Neural progenitor cell (in vitro differentiated cells): ENCODE measurements at places on chromosomes 1 and 21. TPM values are rescaled to one million over a fixed set of nuclear protein-coding genes. Genes with fewer than 3 reads are reported as not detected.
A peak's percentile ranks its signal among the peaks of the same experiment; 100 is the strongest.

- peaks cover 36% of the 10 kb centered on the region for H3K36me3 ChIP-seq
- no peaks in the 10 kb centered on the region for H3K27me3 ChIP-seq
- H3K27ac ChIP-seq = no peak overlapping the region
- H3K4me3 ChIP-seq = no peak overlapping the region
- DNase-seq = no peak
Observed at GRCh38 chr1:19196331-19196730, 13.7 kb downstream of the UBR4 start.

DNA sequence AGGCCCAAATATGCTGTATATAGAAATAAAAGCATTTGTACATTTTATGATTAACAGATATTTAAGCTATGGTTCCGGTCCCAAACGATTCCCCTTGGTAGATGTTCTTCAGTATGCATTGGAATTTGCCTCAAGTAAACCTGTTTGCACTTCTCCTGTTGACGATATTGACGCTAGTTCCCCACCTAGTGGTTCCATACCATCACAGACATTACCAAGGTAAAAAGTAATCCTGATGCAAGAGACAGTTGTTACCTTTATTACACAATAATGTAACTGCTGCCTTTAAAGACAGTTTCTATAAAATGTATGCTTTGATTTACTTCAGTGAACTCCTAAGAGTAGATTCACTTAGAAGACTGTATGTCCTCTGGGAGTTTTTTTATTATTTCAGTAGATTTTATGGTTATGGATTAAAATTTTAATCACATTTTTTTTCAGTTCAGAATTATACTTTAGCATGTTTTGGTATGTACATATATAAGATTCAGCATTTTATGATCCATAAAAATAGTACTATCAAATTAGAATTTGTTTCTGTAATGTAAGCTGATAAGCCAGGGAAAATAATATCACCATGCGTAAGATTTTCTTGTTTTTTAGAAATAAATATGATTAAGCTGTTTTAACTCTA is 96.5 kb downstream of the USP25 start:
- peak; percentile 52 for DNase-seq
- no peak overlapping the region for H3K27ac ChIP-seq
- H3K4me3 ChIP-seq = no peak overlapping the region
- no peaks in the 10 kb centered on the region for H3K27me3 ChIP-seq

- DNase-seq = no peak
- no peak overlapping the region for H3K4me3 ChIP-seq
- no peaks in the 10 kb centered on the region for H3K4me1 ChIP-seq
- H3K27ac ChIP-seq = no peak overlapping the region
Observed at GRCh38 chr1:93114391-93114790, 35.3 kb downstream of the MTF2 start.

- no peaks in the 10 kb centered on the region for H3K4me1 ChIP-seq
- no peaks in the 10 kb centered on the region for H3K27me3 ChIP-seq
- H3K36me3 ChIP-seq = no peaks in the 10 kb centered on the region
- no peak for DNase-seq
- no peak overlapping the region for H3K4me3 ChIP-seq
Observed at GRCh38 chr1:45221716-45222115, 15.3 kb upstream of the ZSWIM5 start.

DNA sequence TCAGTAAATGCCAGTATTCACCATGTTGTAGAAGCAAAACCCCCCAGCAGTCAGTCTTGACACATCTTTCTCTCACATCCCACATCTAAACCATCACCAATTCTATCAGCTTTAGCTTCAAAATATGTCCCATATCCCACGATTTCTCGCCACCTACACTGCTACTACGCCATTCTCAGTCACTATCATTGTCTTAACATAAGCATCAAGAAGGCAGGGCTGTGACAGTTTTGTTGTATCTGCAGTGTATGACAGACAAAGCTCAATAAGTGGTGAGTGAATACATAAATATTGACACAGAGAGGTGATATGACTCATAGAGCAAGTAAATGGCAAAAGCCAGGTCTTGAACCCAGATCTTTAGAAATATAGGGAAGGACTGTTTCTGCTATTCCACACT is 59.9 kb downstream of the JAK1 start:
- no peaks in the 10 kb centered on the region for H3K4me1 ChIP-seq
- DNase-seq = no peak
- no peak overlapping the region for H3K4me3 ChIP-seq
- no peak overlapping the region for H3K27ac ChIP-seq

The ETS2 gene
- 18.8 and 22.4 TPM in 2 replicates for total RNA-seq

The PRRX1 gene
- total RNA-seq = 0.09 and 0.19 TPM in 2 replicates

The CLCA4 gene
- total RNA-seq = not detected in 2 replicates

- H3K27ac ChIP-seq = no peak overlapping the region
- no peaks in the 10 kb centered on the region for H3K36me3 ChIP-seq
- no peak for DNase-seq
- peaks cover 47% of the 10 kb centered on the region for H3K4me1 ChIP-seq
- H3K27me3 ChIP-seq = no peaks in the 10 kb centered on the region
- H3K4me3 ChIP-seq = no peak overlapping the region
Observed at GRCh38 chr1:94550396-94550795, 8.8 kb upstream of the F3 start.

DNA sequence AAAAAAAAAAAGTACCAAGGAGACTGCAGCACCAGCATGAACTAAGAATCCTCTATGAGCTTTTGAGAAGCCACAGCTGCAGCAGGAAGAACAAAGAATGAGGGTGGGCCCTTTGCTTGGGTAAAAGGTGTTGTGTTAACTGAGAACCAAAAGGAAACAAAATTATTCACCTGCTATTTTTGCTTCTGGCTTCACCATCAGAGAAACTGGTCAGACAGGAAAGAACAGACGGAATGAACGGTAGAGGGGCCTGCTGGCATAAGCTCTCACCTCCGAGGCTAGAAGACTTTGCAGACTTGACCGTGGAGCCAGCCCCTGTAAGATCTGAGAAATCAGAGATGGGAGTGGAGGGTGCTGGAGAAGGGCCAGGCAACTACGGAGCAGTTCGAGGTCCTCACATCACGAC is 27.6 kb downstream of the IL10RB start:
- no peak for DNase-seq
- H3K27ac ChIP-seq = no peak overlapping the region

- DNase-seq = no peak
- no peak overlapping the region for H3K27ac ChIP-seq
- H3K27me3 ChIP-seq = peaks cover 20% of the 10 kb centered on the region
- peaks cover 4% of the 10 kb centered on the region for H3K36me3 ChIP-seq
- peak overlapping the region; percentile 91 for H3K4me3 ChIP-seq
- peaks cover 11% of the 10 kb centered on the region for H3K4me1 ChIP-seq
Observed at GRCh38 chr21:17612023-17612564, 607 bp downstream of the BTG3 start.

DNA sequence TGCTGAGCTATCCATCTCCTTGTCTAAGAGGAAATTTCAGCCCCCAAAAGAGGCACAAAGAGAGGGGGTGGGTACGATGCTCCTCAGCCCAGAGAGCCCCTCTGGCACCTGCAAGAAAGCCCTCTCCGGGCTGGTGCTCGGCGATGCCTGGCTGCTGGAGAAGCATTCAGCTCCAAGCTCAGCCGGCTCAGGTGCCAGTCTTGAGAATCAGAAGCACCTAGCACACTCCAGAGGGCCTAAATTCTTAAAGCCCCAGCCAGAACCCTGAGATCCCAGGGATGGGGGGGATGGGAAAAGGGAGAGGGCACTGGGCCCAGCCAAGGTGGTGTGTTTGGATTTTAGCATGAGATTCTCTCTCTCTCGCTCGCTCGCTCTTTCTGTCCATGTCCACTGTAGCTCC is 2.9 kb downstream of the GRIK3 start:
- no peak for DNase-seq
- no peak overlapping the region for H3K27ac ChIP-seq
- no peak overlapping the region for H3K4me3 ChIP-seq
- no peaks in the 10 kb centered on the region for H3K36me3 ChIP-seq
- peaks cover 92% of the 10 kb centered on the region for H3K27me3 ChIP-seq
- H3K4me1 ChIP-seq = peaks cover 66% of the 10 kb centered on the region

The OR2M3 gene
- total RNA-seq = not detected in 2 replicates

The PRDM16 gene
- 1.9 and 2.0 TPM in 2 replicates for total RNA-seq

The CBS gene
- 56.9 and 118 TPM in 2 replicates for total RNA-seq

DNA sequence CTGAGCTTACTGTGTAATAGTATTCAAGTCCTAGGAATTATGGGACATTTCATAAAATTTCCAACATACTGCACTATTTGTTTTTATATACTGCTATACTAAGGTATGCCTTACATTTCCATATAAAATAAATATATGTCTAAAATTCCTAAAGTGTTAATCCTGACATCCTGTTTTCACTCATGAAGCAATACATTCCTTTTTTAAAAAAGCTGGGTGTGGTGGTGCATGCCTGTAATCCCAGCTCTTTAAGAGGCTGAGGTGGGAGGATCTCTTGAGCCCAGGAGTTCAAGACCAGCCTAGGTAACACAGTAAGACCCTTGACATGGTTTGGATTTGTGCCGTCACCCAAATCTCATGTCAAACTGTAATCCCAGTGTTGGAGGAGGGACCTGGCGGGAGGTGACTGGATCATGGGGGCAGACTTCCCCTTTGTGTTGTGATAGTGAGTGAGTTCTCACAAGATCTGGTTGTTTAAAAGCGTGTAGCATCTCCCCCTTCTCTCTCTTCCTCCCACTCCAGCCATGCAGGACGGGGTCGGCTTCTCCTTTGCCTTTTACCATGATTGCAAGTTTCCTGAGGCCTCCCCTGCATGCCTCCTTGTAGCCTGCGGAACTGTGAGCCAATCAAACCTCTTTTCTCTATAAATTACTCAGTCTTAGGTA is 5.8 kb downstream of the CDC42BPA start:
- H3K4me3 ChIP-seq = no peak overlapping the region
- peaks cover 17% of the 10 kb centered on the region for H3K4me1 ChIP-seq
- H3K27me3 ChIP-seq = no peaks in the 10 kb centered on the region

- no peak for DNase-seq
- no peak overlapping the region for H3K4me3 ChIP-seq
- no peaks in the 10 kb centered on the region for H3K36me3 ChIP-seq
- no peaks in the 10 kb centered on the region for H3K27me3 ChIP-seq
Observed at GRCh38 chr1:166470441-166470840, 303.6 kb upstream of the FAM78B start.

DNA sequence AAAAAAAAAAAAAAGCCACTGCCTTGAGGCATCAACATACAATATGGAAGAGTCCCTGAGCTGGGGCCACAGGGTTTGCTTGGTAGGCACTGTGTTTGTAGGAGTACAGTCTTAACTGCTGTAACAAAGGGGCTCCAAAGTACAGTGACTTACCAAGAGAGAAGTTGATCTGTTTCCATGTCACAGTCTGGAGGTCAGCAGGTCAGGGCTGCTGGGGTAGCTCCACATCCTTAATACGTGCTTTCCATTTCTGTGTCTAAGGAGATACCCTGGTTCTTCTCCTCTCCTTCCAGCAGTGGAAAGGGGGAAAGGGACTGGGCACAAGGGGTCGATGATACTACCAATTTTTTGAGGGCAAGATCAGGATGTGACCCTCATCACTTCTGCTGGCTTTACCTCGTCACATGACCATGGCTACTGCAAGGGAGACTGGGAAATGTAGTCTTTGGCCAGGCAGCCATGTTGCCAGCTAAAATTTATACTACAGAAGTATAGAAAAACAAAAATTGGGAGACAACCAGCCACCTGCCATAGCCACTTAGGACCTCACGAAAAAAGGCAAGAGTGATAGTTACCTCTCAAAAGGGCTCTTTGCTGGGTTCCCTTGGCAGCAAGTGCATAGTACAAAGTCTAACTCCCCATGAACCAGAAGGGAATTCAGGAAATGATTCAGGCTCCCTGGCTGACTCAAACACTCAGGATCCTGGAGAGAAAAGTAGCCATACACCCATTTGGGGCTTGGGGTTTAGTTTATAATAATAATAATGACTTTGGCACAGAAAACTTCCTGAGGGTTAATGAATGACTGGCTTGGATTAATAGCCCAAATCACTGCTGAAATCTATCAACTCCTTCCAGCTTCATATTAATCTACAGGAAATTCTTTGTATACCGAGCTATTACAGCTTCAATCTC is 52.7 kb upstream of the ATP5PO start:
- H3K27me3 ChIP-seq = no peaks in the 10 kb centered on the region
- H3K27ac ChIP-seq = no peak overlapping the region
- H3K36me3 ChIP-seq = no peaks in the 10 kb centered on the region
- H3K4me3 ChIP-seq = no peak overlapping the region
- DNase-seq = peak; percentile 34
- peaks cover 10% of the 10 kb centered on the region for H3K4me1 ChIP-seq

- no peak overlapping the region for H3K4me3 ChIP-seq
- H3K36me3 ChIP-seq = no peaks in the 10 kb centered on the region
- no peak for DNase-seq
- H3K4me1 ChIP-seq = no peaks in the 10 kb centered on the region
- H3K27ac ChIP-seq = no peak overlapping the region
- H3K27me3 ChIP-seq = no peaks in the 10 kb centered on the region
Observed at GRCh38 chr1:241215683-241216082, 141.3 kb downstream of the RGS7 start.

DNA sequence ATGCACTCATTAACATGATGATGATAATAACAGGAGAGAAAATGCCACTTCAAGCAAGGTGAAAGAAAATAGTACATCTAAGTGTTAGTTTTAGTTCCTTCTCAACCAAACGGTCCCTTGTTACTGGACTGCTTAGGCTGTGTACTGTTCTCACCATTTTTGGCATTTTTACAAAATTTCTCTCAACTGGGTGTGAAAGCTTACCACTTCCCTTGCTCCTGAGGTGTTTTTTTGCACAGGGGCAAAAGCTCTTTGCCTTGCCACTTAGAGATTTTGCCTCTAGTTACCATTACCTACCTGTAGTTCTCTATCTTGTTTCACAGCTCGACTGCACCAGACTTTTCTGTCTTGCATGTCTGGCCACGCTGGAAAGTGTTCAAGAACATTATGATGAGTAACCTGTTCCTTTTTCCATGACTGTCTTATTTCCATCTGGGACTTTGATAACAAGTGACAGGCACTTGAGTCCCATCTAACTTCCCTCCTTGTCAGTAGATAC is 10.7 kb downstream of the NEK7 start:
- no peak overlapping the region for H3K4me3 ChIP-seq
- H3K27me3 ChIP-seq = no peaks in the 10 kb centered on the region
- no peak overlapping the region for H3K27ac ChIP-seq
- H3K36me3 ChIP-seq = no peaks in the 10 kb centered on the region
- peaks cover 15% of the 10 kb centered on the region for H3K4me1 ChIP-seq

The PI4KB gene
- total RNA-seq = 19.0 and 33.5 TPM in 2 replicates

DNA sequence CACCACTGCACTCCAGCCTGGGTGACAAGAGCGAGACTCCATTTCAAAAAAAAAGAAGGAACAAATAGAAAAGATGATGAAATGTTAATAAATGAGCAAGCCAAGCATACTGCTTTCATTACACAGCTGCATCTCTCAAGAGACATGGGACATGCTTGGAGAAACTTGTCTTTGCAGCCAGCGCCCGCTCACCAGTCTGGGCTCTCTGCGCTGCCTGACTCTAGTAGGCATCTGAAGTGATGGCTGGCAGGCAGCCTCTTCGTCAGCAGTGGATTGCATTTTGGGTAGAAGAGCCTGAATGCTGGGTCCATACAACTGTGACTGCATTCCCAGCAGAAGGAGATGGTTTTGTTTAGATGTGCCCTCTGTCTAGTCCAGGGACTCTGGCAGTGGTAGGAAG is 48.0 kb downstream of the IL6R start:
- no peaks in the 10 kb centered on the region for H3K4me1 ChIP-seq
- DNase-seq = no peak
- H3K36me3 ChIP-seq = no peaks in the 10 kb centered on the region
